ENCODE measurements at places on chromosomes 7 and 10.

- DNase-seq = peak; percentile 42
Measured at GRCh38 chr10:31694929-31695837, 233.4 kb downstream of the ARHGAP12 start.

DNA sequence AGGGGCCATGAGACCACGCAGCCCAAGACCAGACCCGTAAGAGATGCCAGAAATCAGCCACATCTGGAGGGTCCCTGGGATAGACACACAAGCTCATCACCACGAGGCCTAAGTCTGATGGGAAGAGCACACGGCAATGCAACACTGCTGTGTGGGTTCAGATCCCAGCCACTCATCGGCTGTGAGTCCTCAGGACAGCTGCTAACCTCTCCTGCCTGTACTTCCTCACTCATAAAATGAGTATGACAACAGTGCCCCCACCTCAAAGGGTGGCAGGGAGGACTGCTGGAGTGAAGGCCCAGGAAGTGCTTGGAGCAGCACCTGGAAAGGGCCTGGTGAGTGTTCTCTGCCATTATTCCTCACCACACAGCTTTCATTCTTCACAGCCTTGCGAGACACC lies 60.9 kb downstream of the MAD1L1 start:
- DNase-seq = no peak

DNA sequence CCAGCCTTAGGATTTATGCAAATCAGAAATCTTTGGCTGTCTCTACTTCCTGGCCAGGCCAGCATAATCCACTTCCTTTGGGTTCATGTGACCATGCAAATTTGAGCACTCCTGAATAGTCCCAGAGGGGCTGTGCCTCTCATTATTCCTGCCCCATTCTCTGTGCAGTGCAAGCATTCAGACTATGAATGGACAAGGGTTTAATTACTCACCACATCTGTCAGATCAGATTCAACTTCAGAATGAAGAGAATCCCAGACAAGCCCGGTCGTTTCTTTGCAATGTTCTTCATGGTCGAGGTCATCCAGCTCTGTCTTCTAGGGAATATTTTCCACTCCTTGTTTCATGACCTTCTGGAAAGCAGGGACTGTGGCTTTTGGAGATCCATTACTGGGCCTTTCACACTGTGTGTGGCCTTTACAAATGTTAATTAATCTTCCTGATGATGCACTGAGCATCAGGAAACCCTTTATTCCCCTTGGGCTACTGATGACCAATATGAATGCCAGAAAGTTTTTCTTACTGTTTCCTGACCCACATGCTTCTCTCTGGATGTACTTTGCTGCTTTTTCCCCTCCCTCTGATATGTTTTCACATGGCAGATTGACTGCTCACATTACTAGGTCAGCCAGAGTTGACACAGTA lies 217.6 kb upstream of the TCF7L2 start:
- peak; percentile 53 for DNase-seq

DNA sequence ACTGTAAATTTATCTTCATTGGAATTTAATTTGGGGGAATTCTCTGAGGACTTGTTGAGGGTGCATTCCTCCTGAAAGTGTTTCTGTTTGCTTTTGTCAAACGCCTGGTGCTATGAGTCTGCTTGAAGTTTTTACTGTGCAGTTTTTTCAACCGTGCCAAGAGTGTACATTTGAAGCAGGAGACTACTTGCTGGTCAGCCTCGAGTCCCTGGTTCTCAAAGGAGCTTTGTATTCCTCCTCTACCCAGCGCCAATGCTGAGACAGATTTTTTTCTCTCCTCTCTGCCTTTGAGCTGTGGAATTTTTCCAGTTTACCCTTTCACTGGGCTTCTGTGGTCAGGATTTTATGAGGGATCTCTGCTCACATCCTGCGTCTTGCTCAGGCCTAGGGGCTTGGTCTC lies 62.1 kb downstream of the NPY start:
- DNase-seq = no peak

DNA sequence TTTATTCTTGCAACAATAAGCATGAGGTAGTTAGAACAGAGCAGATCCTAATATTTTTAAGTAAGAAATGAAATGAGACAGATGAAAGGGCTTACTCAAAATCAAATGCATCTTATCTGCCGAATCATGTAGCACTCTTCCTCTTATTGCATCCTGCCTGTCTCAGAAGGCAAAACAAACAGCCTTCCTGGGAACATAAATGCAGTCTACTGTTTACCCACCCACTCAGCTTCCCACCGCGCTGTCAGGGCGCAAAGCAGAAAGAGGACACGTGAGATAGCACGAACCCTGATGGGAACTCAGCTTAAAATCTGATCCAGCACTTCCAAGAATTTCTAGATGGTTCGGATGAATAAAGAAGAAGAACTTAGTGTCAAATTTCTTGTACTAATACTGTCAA lies 114.4 kb upstream of the CDK1 start:
- DNase-seq = no peak

DNA sequence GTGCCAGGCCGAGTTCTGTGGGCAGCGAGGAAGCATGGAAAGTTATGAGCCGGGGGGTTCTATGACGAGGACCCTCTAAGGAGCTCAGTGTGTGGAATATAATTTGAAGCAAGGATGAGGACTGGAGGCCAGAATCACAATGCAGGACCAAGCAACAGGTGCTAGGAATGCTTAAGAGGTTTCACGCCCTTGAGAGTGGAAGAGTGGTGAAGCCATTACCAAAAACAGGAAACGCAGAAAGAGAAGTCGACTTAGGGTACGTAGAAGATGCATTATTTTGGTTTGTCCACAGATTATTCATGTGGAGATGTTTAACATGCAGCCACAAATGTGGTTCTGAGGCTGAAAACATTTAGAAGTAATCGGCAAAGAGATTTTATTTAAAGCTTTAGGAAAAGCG lies 78.7 kb downstream of the PIP4K2A start:
- DNase-seq = no peak

- DNase-seq = peak; percentile 2
Measured at GRCh38 chr7:110050785-110051184, 1040.1 kb upstream of the LRRN3 start.

DNA sequence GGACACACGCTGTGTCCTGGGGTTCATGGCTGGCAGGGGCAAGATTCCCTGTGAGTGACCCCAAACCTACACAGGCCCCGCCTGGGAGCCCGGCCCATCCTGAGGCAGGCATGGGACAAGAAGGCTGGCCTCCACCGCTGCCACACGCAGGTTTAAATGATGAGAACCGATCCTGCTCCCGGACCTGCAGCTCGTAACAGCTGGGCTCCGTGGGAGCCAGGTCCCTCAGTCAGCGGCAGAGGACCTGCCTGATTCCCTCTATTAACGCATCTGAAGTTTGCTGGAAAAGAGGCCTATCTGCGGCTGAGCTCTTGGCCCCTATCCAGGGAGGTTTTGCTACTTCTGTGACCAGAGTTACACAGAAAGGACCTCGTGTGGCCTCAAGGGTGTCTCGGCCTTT lies 112.3 kb downstream of the VIPR2 start:
- DNase-seq = no peak

DNA sequence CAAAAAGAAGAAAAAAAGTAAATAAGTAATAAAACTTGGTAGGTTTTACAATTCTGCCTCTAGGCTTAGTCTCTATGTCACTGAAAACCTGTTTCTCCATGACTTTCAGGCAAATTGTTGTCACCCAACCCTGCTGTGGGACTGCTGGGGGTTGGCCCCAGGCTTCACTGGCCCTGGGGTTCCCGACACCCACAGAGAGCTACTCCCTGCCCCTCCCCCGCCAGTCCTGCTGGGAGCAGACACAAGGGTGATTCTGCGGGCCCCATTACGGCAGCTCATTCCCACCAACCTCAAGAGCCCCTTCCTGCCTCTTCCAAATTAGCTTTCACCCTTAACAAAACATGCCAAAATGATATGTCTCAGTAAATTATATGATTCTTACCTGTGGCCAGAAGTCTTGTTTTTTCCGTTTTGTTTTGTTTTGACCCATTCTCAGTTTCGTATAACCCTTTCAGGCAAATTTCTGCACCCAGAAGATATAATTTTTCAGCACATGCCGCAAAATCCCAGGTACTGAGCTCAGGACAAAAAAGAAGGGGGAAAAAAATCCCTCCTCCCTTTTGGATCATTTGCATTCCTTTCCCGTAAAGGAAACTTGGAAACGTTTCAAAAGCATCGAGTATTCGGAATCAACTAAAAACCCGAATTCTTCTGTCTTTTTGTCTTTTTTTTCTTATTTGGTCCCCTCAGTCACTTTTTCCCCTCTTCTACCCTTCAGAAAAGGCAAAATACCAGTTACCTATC lies 27.8 kb downstream of the CHST15 start:
- DNase-seq = no peak

DNA sequence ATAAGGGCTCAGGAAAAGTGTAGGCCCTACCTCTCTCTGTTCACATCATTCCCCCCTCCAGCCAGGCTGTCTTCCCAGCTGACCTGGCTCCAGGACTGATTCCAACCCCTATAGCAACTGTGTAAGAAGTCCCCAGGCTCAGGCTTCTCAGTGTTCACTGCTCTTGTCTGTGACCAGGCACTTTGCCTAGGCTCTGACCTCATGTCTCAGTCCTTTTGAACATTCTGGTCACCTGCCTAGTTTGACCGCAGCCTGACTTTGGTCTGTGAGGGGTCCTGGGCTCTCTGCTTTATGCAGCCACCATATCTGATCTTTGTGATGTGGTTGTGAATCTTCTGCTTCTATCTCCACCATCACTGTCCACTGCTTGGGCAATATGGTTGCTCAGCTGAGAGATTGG lies 24.5 kb downstream of the HIF1AN start:
- no peak for DNase-seq

DNA sequence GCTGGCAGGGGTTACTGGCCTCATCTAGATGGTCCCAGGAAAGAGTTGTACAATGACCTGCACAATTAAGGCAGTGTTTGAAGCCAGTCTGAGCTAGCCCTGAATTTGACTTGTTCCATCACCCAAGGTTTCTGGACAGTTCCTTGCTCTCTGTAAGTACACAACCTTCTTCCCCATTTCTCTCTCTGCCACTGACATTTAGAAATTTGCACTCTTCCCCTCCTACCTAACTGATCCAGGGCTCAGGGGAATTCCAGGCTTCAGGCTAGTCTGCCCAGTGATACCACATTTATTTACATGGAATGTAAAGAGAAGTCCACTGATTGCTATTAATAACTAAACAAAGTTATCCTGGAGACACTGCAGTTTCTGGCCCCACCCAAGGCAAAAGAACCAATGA lies 139.0 kb upstream of the GPR26 start:
- no peak for DNase-seq

DNA sequence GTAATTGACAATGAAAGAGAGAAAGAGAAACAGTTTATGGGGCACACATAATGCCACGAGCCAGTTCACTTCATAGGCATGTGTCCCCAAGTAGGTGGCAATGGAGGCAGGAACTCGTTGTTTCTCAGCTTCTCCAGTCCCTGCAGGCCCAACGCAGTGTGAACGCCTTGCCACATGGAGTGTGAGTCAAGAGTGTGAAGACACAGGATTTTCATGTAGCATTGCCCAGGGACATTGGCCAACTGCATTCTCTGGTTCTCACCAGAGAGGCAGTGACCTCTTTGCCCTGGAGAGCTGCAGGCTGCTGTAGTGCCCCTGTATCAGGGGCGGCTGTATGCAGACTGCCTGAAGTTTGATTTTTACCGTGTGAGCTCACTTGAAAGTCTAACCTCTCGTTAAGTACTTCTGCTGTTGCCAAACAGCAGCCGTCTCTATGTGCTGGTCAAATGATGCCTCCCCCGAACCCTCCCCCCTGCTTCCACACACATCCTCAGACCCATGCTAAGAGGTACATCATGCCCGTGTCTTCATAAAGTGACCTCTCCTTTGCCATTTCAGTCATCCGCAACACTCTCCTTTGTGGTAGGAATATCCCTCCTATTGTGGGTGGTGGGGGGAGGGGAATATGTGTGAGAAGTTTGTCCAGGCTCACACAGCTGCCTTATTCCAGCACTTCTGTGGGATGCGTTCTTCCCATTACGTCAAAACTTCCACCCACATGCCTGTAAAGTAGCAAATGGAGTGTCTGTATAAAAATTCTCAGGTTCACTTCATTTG lies 12.7 kb downstream of the LRRC18 start:
- no peak for DNase-seq

DNA sequence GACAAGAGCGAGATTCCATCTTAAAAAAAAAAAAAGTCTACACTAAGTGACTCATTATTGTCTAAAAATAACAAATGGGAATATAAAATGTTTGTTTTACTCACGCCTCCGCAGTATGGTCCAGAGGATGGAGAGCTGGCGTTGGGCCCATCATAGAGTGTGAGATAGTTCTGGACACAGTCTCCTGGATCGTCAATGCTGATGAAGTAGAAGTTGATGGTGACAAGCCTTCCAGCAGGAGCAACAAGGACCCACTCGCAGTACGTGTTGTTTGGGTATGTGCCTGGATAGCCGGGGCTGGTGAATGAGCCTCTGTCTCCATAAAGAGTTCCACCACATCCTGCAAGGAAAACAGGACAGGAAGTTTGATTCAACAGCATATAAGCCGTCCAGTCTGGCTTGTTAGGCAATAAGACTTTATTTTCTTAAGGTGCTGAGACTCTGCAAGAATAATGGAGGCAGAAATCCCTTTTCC lies 11.5 kb upstream of the RSU1 start:
- peak; percentile 76 for DNase-seq

DNA sequence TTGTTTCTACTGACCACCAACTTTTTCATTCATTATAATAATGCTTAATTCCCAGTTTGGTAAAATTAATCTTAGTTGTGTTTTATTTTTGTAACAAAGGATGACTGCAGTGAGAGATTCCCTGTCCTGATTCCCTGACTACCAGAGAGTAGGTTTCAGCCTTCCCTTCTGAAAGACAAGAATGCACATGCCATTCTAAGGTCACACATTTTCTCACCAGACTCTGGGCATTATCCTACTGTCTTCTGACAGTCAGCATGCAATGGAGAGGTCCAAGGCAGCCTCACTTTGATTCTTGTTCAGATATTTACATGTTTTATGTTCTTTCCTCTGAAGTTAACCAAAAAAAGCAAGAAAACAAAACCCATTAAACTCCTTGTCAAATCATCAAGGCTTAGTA lies 372.7 kb upstream of the CDC14C start:
- DNase-seq = no peak

GRCh38 chr7:24395512-24395911 lies 111.5 kb downstream of the NPY start:
- no peak for DNase-seq

DNA sequence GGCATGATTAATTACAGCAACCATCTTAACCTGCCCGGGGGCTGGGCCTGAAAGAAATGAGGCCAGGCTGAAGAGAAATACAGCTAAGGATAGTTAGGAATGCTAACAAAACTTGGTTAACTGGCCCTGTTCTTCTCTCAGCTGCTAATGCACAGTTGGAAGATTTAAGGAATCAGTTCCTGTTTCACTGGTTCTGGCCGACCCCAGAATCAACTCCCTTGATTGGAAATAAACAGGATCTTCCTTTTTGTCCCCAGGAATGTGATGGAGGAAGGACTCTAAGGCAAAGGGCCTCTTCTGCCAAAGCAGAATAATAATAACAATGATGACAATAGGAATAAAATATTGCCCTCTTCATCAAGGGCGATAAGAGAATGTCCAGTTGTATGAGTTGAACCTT lies 3.5 kb upstream of the LRMDA start:
- DNase-seq = no peak

DNA sequence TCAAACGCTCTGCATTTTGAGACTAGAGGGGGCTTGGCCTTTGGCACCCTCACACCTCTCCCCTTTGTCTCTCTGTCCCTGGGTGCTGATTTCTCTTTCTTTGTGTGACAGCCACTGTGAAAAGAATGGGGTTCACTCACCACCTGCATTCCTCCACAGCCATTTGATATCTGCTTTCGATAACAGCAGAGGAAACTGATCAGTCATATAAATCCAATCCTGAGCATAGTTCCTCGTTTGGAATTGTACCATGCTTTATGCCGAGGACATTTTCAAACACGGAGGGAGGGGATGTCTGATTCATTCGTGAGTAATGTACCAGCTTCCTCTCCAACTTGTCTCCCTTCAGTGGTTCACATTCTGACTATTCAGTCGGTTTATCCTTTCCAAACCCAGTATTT lies 15.8 kb downstream of the MET start:
- peak; percentile 81 for DNase-seq

Data from fibroblast of skin of right quadriceps (primary cell).